Activated CD4-positive, alpha-beta memory T cell treated with anti-CD3 and anti-CD28 coated beads, Interleukin-2, amount 10 ng/mL, durations not matched to agents 7 days and 5 days (primary cell): ENCODE measurements at places on chromosomes 12 and 14. TPM values are rescaled to one million over a fixed set of nuclear protein-coding genes. Genes with fewer than 3 reads are reported as not detected.

- no peak for DNase-seq
Observed at GRCh38 chr12:33247625-33248024, 192.0 kb downstream of the SYT10 start.

GRCh38 chr14:73721101-73721821 is 7.1 kb upstream of the PNMA1 start:
- DNase-seq = no peak

GRCh38 chr12:56143217-56143616 is 9.2 kb upstream of the MYL6B start:
- no peak for DNase-seq

GRCh38 chr14:52363041-52363704 is 49.1 kb downstream of the PTGER2 start:
- DNase-seq = no peak

GRCh38 chr14:35742032-35742371 is 67.1 kb downstream of the RALGAPA1 start:
- no peak for DNase-seq

GRCh38 chr14:100610511-100611217 is 23.4 kb upstream of the BEGAIN start:
- no peak for DNase-seq

DNA sequence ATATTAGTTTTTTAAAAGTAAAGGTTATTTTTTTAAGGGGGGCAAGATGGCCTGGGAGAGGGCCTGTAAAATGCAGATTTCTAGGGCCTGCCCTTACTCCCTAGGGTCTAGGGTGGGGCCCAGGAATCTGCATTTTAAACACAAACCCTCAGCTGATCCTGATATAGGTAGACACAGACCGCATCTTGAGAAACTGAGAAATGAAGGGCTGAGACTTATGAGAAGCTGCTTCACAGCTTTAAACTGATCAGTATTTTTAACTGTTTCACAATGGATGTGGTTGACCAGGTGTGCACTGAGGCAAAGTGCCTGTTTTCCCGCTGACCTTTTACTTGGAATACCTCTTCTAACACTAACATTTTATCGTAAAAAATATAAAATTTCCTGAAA is 84.0 kb downstream of the CCDC88C start:
- DNase-seq = no peak

- DNase-seq = peak; percentile 44
Observed at GRCh38 chr14:56358851-56359614, 220.6 kb upstream of the TMEM260 start.

DNA sequence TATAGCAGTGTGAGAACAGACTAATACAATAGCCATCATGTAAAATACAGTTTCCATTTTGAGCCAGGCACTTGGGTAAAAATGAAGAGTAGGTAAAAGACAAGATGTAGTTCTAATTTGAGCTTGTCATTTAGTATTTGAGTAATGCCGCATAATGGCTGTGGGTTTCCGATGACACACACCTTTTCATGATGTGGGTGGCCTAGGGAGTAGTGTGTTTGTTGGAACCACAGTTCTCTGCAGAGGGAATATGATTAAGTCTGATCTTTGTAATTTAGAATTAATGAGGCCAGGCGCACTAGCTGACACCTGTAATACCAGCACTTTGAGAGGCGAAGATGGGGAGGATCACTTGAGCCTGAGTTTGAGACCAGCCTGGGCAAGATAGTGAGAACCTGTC is 61.8 kb downstream of the RCOR1 start:
- no peak for DNase-seq

DNA sequence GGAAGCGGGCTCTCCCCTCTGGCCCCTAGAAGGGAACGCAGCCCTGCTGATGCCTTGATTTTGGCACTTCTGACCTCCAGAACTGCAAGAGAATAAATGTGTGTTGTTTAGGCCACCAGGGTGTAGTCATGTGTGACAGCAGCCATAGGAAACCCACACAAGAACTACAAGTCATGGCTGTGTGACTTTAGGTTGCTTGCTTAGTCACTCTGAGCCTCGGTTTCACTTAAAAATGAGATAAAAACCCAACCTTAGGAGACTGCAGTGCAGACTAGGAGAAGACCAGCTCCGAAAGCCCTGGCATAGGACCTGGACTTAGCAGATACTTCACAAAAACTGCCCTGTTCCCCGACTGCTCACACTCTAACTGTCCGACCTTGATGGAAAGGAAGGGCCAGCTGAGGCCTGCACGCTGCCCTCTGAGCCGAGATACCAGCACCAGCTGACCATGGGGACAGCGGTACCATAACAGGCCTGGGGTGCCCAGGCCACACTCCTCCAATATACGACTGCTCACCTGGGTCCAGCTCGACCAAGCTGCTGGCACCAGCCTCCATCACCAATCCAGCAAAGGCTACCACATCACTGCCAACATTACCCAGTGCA is 53.5 kb downstream of the CCDC85C start:
- no peak for DNase-seq

DNA sequence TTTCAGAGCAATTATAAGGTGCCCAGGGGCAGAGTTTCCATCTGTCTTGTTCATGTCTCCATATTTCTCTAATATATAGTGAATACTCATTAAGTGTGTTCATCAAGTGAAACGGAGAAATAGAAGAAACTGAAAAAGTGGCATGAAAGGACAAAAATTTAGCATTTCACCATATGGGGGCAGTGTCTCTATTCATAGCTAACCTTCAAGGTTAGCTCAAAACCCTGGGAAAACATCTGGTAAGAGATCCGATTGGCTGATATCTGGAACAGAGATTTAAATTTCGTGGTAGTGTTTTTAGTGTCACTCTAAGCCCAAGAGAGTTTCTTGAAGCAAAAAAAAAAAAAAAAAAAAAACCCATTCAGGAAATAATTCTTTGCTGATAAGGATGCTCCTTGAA is 367.5 kb downstream of the DAD1 start:
- DNase-seq = no peak

DNA sequence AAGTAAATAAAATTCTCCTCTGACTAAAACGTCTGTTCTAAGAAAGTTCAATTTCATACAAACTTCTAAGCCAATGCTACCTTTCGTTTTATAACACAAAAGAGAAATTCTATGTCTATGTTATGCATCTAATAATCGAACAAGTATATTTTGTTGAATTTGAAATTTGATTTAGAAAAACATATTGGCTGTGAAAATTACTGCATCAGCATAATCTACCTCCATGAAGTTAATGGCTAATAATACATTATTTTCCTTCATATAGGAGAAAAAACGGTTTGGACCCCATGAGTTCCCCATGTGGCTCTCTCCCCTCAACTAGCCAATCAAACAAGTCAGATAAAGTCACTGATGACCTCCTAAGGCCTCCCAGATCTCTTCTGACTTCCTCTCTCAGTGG is 106.5 kb downstream of the KCNH5 start:
- DNase-seq = no peak

GRCh38 chr14:79842270-79842669 is 369.0 kb downstream of the DIO2 start:
- DNase-seq = no peak

Gene SLC7A8
- 0.93 TPM for total RNA-seq

Gene LRRIQ1
- total RNA-seq = not detected

Gene VRTN
- not detected for total RNA-seq

Gene RNF212B
- total RNA-seq = not detected

Gene CCDC77
- total RNA-seq = 11.6 TPM

Gene ISM2
- not detected for total RNA-seq

Gene FGF6
- total RNA-seq = not detected
